ENCODE measurements at places on chromosomes 7 and 10.

- no peak for DNase-seq
Measured at GRCh38 chr7:155355745-155356144, 58.1 kb downstream of the INSIG1 start.

GRCh38 chr10:94879214-94879613 lies 59.2 kb upstream of the CYP2C9 start:
- DNase-seq = no peak

DNA sequence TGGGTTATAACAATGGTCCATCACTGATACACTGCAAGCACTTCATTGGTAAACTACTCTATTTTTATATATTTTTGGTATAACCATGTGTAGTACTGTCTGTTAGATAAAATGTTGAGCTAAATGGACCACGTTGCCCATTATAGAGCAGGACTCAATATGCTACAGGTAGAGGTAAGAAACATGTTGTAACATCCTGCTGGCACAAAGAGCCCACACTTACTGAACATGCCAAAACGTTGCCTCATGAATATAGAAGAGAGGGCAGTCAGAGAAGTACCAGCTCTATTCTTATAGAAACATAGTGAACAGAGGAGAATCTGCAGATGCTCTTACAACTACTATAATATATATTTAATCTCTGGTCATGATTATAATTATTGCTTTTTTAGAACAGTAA lies 18.4 kb upstream of the MET start:
- no peak for DNase-seq

DNA sequence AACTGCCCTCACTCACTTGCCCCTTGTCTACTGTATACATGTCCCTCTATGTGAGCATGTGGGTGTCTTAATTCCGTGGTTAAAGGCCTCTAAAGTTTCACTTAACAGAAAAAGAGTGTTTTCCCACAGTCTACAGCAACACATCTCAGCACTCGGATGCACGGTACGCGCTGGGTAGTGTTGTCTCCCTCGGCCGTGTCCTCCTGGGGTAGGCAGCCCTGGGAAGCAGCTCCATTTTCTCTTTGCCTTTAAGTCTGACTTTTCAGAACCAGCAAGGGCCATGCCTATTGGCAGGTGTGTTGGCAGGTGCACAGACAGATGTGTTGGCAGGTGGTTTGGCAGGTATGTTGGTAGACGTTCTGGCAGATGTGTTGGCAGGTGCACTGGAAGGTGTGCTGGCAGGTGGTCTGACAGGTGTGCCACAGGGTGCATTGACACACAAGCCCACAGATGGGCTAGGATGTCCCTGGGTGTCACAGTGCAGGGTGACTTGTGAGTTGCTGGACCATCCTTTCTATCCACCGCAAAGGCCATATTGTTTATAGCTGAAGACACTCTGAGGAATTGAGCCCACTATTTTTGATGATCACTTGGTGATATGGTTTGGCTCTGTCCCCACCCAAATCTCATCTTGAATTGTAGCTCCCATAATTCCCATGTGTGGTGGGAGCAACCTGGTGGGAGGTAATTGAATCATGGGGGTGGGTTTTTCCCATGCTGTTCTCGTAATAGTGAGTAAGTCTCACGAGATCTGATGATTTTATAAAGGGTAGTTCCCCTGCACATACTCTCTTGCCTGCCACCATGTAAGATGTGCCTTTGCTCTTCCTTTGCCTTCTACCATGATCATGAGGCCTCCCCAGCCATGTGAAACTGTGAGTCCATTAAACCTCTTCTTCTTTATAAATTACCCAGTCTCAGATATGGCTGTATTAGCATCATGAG lies 296.9 kb downstream of the TNS3 start:
- no peak for DNase-seq

DNA sequence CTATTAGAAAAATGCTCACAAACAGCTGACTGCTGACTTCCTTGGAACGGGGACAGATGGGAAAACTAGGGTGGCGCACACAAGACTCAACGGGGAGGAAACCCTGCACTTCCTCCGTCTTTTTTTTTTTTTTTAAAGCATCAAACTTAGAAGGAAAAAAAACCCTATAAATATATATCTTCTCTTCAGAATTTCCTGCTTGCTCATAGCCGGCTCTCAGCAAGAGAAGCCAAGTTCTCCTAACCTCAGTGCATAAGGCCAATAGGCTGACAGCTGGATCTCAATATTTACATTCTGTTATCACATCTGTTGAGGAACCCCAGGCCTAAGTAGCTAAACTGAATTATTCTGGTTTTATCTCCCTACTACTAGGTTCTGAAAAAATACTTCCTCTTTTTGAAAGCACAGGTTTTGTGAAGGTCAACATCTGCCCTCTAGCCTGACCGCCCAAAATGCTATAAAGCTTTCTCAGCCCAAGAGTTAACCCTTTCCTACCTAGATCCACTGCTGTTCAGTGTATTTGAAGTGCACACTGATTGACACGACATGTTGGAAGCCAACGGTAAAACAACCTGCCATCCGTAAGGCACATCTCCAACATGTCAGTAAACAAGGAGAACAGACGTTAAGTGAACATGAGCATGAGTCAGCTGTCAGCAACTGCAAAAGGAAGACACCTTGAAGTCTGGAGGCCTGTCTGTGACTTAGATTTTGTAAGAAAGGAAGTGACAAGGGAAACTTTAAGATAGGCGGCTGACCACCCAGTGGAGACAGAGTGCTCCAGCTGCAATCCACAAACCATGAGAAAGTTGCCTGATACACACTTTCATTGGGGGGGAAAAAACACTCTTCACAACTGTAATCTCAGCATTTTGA lies 83.8 kb downstream of the EBLN1 start:
- DNase-seq = peak; percentile 3

- no peak for DNase-seq
Measured at GRCh38 chr7:101985057-101985902, 167.9 kb downstream of the CUX1 start.

- no peak for DNase-seq
Measured at GRCh38 chr10:48923748-48924147, 15.9 kb downstream of the LRRC18 start.

- DNase-seq = no peak
Measured at GRCh38 chr7:151769188-151769821, 107.6 kb downstream of the PRKAG2 start.

DNA sequence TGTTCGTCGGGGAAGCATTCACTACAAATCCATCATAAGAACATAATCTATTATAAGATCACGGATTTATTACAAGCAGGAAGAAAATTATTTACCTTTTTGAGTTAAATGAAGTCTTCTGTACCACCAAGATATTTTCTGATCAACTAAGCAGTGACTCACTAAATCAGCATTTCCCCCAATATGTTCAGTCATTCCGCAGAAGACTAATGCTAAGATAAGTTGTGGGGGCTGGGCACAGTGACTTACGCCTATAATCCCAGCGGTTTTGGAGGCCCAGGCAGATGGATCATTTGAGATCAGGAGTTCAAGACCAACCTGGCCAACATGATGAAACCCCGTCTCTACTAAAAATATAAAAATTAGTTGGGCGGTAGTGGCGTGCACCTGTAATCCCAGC lies 144.2 kb upstream of the EGR2 start:
- DNase-seq = no peak

DNA sequence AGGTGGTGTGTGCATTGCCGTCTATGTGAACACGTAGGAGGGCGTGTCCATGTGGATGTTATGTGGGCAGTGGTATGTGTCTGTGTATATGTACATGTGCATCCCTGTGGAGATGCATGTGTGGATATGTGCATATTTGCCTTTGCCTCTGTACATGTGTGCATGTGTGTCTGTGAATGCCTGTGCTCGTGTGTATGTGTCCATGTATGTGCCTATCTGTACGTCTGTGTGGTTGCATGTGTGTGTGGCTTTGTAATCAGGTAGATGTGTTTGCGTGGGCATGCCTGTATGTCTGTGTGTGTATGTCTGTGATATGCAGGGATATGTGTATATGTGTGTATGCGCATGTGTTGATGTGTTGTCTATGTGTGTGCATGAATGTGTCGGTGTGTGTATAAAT lies 19.7 kb downstream of the ADCY1 start:
- DNase-seq = no peak

DNA sequence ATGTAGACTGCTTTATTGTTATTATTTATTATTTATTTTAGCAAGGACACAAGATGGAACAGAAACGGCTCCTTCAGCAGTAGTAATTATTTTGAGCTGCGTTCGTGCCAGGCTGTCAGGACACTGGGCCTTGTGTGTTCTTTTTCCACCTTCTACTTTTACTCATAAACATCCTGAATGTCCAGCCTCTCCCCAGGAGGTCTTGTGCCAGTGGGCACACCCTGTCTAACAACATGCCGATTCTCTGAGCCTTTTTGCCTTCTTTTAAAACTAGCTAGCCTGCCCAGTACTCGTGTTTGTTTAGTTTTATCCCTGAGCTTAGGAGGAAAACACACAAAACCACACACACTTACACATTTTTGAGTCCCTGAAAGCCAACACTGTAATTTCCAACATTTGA lies 1.2 kb downstream of the SCIN start:
- DNase-seq = no peak

- no peak for DNase-seq
Measured at GRCh38 chr7:116273918-116274301, 63.6 kb downstream of the TES start.

DNA sequence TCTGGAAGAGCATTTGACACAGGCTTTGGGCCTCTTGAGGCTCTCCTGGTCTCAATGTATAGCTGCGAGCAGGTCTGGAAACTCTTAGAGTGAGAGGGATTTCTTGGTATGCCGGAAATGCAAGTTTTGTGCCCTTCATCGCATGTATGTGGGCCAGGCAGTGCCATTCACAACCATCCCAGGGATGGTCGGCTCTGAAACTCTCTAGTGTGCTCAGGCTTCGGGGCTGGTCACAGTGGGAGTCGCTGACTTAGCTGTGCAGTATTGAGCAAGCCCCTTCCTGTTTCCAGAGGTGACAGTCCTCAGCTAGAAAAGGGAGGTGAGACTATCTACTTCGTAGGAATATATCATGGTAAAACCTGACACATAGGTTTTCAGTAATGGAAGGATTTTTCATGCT lies 2.0 kb upstream of the AOAH start:
- DNase-seq = no peak

DNA sequence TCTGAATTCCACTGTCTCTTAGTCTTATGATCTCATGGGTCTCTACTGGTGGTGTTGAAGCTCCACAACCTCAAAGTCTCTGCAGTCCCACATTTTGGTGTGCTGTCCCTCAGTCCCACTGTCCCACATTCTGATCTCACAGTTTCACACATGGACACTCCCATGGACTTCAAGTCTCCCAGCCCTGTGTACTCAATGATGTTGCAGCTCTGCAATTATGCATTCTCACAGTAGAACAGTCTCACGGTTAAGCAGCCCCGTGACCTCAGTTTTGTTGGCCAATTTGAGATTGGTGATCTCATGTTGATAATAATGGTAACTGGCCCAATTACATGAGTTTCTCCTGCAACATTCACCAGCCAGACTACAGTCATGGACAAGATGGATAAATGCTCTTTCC lies 109.4 kb downstream of the ODAD2 start:
- no peak for DNase-seq

DNA sequence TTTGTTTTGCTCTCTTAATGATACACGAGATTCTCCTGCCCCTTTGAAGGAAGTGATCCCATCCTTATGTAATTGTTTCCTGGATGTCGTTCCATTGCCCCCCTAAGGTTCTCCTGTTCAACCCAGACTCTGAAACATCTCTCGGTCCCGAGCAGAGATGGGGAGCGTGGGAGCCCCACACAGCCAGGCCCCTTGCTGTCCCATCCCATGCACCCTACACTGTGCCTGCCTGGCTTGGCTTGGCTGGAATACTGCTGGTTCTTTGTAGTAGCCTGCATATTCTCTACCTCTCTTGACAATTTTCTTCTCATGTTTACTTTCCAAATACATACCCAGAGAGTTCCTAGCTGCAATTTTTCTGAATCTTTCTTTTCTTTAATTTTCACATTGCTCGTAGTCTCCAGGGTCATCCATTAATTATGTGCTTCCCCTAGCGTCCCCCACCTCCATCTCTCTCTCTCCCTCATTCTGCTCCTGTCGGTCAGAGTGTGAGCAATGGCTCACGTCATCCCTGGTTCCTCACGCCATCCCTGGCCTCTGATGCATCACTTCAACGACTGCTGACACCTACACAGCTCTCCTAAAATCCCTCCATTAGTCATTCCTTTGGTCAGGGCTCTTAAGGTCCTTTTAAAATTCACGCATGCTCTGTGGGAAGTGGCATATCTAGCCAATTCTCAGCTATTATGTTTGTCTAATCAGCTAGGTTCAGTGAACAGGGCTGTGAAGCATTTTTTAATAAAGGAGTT lies 32.5 kb upstream of the GPR158 start:
- DNase-seq = no peak

- no peak for DNase-seq
Measured at GRCh38 chr10:107656932-107657331, 492.4 kb upstream of the SORCS1 start.

- DNase-seq = no peak
Measured at GRCh38 chr10:14126697-14127440, 203.9 kb downstream of the FRMD4A start.

DNA sequence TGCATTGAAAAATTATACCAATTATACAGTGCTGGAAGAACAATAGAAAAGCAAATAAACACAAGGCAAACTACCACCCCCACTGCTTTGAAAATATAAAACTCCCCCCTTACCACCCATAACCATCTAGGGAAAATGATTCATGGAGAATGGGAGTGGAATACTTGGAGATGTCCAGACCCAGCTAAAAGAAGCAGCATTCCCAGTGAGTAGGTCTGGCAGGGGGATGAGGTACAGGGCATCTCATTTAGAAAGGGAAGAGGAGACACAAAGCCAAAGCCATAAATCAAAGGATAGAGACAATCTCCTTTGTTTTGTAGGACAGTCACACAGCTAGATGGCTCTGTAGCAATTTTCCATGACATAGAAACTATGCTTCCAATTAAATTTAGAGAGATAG lies 36.0 kb upstream of the DGKI start:
- no peak for DNase-seq

DNA sequence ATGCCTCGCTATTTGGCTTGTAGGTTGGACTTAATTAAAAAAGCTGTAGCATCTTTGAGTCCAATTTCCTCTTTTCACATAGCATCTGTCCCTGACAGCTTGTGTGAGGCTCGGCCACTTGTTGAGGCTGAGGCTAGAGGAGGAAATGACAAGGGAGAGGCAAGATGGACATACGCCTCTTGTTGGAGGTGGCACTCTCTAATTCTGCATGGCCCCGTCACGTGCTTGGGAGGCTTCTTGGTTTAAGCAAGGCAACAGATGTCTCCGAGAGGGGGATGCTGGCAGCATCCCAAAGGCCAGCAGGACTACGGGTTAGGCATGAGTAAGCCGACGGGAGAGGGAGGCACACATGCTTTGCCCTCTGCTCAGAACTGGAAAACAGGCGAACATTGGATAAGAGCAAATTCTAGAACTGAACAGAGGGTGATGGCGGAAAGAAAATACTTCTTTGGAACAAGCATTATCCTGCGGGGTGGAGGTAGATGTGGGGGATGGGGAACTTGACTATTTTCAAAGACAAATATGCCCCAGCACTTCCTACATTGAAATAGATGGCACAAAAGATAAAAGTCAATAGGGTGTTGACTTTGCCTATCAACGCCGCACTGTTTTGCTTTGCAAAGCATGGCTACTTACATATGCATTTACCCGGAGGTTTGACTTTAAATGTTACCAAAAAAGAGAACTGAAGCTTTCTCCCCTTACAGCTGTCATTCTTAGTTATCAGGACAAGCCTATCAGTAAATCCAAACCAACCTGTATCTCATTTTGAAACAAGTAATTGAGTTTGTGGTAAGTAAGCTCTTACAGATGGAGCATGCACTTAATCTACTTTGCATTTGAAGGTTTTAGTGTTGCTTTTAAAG lies 94.8 kb downstream of the CHN2 start:
- peak; percentile 31 for DNase-seq

- DNase-seq = no peak
Measured at GRCh38 chr7:48097521-48098231, 8.6 kb downstream of the UPP1 start.
